ENCODE measurements at places on chromosomes 16 and 17. TPM values are rescaled to one million over a fixed set of nuclear protein-coding genes. Genes with fewer than 3 reads are reported as not detected.

The PEX12 gene
- total RNA-seq, result 6.0 TPM

The ZC3H18 gene
- total RNA-seq, result 55.0 TPM

The SP6 gene
- total RNA-seq, result 3.0 TPM

The SPATA22 gene
- total RNA-seq, result not detected

The MYH13 gene
- total RNA-seq, result not detected

The MT1M gene
- total RNA-seq, result not detected

The FAM171A2 gene
- 2.6 TPM for total RNA-seq
